ENCODE measurements at places on chromosomes 2 and 18. TPM values are rescaled to one million over a fixed set of nuclear protein-coding genes. Genes with fewer than 3 reads are reported as not detected.

FER1L5 gene
- 0.16 TPM for total RNA-seq

D2HGDH gene
- total RNA-seq, result 20.1 TPM

CNGA3 gene
- total RNA-seq, result not detected

NT5DC4 gene
- not detected for total RNA-seq

SCTR gene
- not detected for total RNA-seq

CYP27C1 gene
- total RNA-seq, result 1.8 TPM

SEMA4F gene
- 1.4 TPM for total RNA-seq

PLEKHA3 gene
- total RNA-seq, result 10.7 TPM

NOL4 gene
- not detected for total RNA-seq

SPATA3 gene
- total RNA-seq, result not detected

Measured in esophagus mucosa (tissue), 1 donor.